ENCODE measurements at places on chromosomes 2 and 18. TPM values are rescaled to one million over a fixed set of nuclear protein-coding genes. Genes with fewer than 3 reads are reported as not detected.

DNA sequence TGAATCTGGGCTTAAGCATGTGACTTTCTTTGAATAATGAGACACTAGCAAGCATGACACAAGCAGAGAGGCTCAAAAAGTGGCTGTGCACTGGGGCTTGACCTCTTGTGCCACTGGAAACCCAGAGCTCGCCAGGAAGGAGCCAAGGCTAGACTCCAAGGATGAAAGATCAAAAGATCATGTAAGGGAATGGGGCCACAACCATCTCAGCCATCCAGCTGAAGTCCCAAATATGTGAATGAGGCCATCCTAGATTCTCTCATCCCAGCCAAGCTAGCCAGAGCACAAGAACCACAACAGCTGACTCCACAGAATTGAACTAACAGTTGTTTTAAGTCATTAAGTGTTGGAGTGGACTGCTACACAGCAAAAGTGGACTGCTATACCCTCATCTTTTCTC lies 288.1 kb downstream of the CCDC178 start:
- no peaks in the 10 kb centered on the region for H3K36me3 ChIP-seq
- no peak overlapping the region for H3K27ac ChIP-seq
- no peak for DNase-seq
- H3K27me3 ChIP-seq: no peaks in the 10 kb centered on the region

The CYP27A1 gene
- 23.4 TPM for total RNA-seq

The NAPG gene
- 39.0 TPM for total RNA-seq

GRCh38 chr18:62601871-62602270 lies 79.0 kb downstream of the ZCCHC2 start:
- H3K27ac ChIP-seq: no peak overlapping the region
- H3K4me1 ChIP-seq: no peaks in the 10 kb centered on the region
- no peaks in the 10 kb centered on the region for H3K27me3 ChIP-seq
- H3K4me3 ChIP-seq: no peak overlapping the region
- no peak for DNase-seq

The TFCP2L1 gene
- 0.28 TPM for total RNA-seq

Measured in right atrium auricular region (tissue), 2 donors.